ENCODE measurements at places on chromosomes 6 and 20.

- no peak for DNase-seq
These were observed 18.3 kb downstream of the LRRC1 start for GRCh38 chr6:53813096-53813495.

DNA sequence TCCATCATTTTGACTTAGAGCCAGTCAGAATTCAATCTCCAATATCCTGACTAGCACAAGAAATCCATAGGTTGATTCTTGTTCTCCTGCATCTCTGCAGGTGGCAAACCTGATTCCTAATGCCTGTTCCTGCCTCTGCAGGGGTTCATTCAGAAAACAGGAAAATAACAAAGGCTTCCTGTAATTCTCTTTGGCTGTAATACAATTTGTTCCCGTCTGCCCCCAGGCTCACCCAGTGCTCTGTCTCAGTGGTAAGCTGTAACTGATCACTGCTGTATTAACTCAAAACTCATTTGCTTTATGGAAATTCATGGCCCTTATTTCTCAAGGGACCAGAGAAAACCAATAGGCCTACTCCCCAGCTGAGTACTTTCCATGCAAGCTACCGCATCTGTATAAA, 88.6 kb downstream of the OPRM1 start:
- no peak for DNase-seq

GRCh38 chr6:55108134-55109130, 65.9 kb upstream of the HCRTR2 start:
- no peak for DNase-seq

DNA sequence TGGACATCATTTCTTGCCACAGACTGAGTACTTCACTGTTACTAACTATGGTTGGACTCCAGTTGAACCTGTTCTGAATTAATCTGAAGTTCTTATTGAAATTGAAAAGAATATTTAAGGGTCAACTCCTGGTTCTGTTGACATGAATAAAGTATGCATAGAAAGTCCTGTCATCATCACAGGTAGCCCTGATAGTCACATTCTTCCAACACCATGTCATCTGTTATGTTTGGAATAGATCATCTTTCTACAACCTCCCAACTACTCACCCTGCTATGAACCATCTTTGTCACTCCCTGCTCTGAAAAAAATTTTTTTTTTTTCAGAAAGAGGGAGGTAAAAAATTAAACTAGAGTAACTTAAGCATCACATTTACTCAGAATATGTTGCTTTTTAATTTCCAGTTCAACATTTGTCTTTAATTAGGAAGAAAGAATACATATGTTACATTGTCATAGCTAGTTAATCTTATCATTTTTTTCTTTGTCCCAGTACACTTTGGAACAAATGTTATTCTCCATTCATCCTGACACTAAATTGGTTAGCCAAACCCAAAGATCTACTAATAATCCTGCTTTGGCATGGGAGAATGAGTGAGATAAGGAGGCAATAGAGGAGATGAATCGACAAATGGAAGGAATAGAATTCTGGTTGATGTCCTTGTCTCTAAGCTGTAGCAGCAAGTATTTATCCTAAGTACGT, 775.1 kb upstream of the NRSN1 start:
- DNase-seq, result no peak

- DNase-seq, result no peak
These were observed 285.4 kb upstream of the FLRT3 start for GRCh38 chr20:14622796-14623195.

GRCh38 chr20:63248835-63249591, 5.2 kb downstream of the NKAIN4 start:
- no peak for DNase-seq

GRCh38 chr20:19456595-19457395, 244.4 kb downstream of the SLC24A3 start:
- no peak for DNase-seq

DNA sequence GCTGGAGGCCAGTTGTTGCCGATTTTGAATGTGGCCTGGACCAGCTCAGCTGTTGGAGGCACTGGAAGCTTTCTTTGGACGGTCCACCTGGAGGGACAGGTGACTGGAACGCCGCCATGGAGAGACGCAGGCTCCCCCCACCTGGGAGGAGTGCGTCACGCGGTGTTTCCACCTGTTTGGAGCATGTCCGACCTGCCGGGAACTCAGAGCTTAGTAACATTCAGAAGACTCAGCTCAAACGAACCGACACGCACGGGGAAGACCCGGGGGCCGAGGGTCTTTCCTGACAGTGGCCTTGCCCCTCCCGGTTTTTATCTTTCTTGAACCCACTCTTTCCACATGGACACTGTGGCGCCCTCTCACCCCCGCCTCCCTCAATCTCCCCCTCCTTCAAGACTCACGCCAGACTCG, 141.6 kb downstream of the SMOC2 start:
- no peak for DNase-seq

DNA sequence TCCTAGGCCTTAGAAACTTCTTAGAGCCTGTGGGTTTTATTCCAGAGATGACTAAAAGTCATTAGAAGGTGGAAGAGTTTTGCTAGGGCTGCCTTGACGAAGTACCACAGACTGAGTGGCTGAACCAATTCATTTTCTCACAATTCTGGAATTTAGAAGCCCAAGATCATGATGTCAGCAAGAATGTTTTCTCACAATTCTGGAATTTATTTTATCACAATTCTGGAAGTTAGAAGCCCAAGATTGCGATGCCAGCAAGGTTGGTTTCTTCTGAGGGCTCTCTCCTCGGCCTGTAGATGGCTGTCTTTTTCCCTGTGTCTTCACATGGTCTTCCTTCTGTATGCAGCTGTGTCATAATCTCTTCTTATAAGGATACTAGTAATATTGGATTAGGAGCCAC, 672.9 kb upstream of the MARCKS start:
- no peak for DNase-seq

DNA sequence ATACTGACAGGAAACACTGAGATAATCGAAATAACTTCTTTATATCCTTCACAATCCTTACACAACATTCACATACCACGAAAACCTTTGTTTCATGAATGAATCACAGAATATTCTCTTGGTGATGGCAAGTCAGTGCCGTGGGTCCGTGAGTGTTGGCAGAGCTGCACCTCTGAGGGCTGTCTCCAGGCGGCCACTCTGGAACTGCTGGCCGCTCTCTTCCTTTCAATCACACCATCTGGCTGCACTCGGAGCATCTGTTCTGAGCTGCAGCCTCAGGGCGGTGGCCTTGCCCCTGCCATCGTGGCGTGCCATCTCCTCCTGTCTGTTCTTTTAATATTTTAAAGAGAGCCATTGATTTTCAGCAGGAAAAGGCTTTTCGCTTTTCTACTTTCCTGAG, 129.4 kb upstream of the AFDN start:
- no peak for DNase-seq

- DNase-seq, result no peak
These were observed 8.8 kb downstream of the L3MBTL1 start for GRCh38 chr20:43516251-43516824.

GRCh38 chr6:119879731-119880130, 530.2 kb upstream of the MAN1A1 start:
- DNase-seq, result no peak

- no peak for DNase-seq
These were observed at the start of gene UBD for GRCh38 chr6:29559524-29560287. UBD (minus strand) TSS chr6:29559732; CDS start chr6:29559701, 31 bp downstream.

GRCh38 chr6:3381233-3381921, 75.5 kb downstream of the SLC22A23 start:
- peak; percentile 75 for DNase-seq

DNA sequence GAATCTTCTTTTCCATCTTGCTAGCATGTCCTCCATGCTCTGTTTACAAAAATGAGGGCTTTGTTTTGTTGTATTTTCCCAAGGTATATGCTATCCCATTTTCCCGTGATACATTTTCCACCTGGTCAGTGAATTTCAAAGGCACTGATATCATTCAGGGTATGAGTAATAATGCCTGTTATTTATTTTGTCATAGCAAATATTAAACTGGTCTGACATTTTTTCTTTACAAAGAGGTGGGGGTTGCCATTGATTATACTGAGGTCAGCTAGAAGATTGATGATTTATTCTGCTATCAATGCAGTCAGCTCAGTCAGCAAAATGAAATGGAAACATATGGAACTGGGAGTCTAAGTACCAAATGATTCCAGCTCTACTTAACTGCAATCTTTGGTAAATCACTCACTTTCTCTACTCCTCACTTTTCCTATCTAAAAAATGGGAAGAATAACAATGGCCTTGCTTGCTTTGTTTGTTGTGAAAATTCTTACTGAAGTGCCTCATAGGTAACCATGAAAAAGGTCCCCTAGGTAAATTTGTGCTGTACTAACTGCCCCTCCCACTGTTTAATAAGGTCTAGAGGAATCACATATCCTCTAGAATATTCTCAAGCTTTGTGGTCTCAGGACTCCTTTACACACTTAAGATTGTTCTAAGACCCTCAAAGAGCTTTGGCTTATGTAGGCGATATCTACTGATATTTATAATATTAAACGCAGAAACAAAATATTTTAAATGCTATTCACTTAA, 64.0 kb downstream of the ARHGAP18 start:
- no peak for DNase-seq

DNA sequence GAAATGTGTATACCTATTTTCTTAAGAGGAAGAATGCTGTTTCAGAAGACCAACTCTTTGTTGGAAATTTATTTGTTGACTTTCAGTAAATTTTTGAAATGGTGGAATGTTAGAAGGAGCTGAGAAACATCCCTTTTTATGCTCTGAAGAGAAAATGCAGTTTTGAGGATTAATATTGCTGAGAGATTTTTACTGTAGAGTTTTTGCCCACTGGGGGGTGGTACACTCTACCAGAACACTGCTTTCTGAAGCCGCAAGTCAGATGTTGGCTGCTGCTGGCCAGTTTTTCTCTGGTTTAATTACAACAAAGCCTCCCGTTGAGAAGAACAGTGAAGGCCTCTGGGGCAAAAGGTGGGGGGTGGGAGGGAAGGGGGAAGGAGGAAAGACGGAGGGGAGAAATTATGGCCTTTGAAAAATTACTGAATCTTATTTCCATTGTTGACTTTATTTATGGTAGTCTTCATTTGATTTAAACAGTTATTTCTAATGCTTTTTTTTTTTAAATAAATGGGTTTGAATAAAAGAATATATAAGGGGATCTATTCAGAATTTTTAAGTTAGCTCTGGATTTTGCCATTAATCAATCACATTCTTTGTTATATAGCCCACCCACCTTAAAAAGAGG, 3.0 kb downstream of the FLRT3 start:
- DNase-seq, result peak; percentile 77

DNA sequence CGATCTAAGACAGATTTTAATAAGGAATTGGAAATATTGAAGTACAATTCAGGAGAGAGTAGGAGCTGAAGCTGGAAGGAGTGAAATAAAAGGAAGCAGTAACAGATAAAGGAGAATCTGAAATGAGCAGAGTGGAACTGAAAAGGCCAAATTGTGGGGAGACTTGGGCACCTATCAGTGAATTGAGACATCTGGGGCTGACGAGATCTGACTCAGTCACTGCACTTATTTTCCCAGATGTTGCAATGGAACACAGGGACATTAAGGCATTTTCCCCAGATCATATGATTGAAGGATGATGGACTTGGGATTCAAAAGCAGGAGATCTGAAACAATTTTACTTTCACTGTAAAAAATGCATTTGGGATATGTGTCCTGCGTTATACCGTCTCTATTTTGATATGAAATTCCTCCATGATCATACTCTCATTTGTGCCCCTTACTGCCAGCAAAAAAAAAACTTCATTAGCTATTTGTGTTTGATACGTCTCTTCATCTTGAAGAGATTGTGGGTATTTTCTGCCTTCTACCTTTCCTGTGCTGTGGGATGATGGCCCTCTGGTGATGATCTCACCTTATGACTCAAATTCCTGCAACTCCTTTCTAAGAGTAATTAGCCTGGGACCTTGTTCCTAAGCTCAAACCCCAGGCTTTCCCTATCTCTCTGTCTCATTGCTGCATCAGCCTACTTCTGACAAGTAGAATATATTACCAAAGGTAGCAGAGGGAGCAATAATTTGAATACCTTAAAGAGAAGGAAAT, 278.5 kb upstream of the MAN1A1 start:
- no peak for DNase-seq

DNA sequence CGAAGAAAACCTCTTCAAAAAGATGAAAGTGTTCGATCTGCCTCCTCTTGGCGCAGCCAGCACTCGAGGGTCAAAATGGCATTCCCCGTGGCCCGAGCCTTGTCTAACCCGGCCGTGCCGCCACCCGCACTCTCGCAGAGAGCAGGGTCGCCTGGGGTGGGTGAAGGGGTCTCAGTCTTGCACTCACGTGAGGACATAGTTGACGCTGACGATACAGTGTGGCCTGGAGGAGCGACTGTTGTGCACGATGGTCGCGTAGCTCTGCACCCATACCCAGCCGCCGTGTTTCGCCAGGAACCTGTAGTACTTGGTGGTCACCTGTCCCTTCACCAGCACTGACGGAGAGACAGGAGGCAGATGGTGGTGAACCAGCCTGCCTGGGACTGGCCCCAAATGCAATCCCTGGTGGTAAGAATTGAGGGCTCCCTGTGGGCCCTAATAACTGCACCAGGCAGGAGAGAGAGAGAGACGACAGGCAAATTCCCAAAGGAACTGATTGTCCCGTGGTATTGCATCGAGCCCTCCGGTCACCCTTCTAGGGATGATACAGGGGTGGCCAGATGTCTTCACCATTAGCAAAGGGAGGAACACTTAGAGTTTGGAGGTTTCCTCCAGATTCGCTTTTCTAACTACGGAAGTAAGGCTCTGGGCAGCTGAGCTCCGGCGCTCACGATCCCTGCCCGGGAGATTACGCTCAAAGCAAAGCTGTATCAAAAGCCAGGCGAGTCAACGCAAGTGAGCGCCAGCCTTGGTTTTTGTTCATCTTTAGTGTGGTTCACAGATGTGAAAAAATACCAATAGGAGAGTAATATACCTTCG, 17.4 kb downstream of the SIM1 start:
- DNase-seq, result no peak

DNA sequence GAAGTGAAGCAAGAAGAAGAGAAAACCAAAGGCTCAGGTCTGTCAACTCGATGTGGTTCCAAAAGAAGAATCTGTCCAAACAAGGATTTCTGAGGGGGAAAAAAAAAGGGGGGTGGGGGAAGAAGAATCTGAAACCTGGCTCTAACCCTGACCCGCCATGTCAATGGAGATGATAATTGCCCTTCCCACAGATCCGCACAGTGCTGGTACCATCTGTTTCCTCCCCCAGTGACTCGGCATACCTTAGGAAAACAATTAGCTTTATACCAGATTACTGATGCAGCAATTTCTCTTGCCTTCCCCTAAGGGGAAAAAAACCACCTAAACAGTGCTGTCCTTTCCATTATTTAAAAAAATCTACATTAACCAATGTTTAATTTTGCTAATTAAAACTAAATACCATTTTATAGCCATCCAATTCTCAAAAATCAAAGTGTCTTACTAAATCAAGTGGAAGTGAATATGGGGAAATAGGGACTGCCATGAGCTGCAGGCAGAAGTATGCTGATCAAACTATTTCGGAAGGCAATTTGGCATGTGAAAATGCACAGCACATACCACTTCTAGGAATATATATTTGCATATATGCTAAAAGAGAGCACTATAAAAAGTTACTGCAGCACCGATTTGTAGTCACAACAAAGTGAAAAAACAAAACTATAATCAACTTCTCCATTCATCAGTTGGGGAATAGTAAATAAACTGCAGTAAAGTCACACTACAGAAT, 46.8 kb downstream of the MAP7 start:
- no peak for DNase-seq

Data from head of caudate nucleus (tissue), 42 donors.